Activated T-helper 2 cell treated with anti-CD3 and anti-CD28 coated beads, Interferon-gamma antibody, Interleukin-2, Interleukin-4, amounts not matched to agents 10 μg/mL and 5 μg/mL and 100 μg/mL, durations not matched to agents 14 hours and 24 hours and 36 hours (primary cell): ENCODE measurements at places on chromosomes 1 and 21. TPM values are rescaled to one million over a fixed set of nuclear protein-coding genes. Genes with fewer than 3 reads are reported as not detected.
A peak's percentile ranks its signal among the peaks of the same experiment; 100 is the strongest.

The PLA2G2F gene
- not detected in 2 replicates for total RNA-seq

The LRRC38 gene
- total RNA-seq, result not detected in 2 replicates

The SIM2 gene
- 0.18 and 0.21 TPM in 2 replicates for total RNA-seq

The OVAAL gene
- not detected in 2 replicates for total RNA-seq

DNA sequence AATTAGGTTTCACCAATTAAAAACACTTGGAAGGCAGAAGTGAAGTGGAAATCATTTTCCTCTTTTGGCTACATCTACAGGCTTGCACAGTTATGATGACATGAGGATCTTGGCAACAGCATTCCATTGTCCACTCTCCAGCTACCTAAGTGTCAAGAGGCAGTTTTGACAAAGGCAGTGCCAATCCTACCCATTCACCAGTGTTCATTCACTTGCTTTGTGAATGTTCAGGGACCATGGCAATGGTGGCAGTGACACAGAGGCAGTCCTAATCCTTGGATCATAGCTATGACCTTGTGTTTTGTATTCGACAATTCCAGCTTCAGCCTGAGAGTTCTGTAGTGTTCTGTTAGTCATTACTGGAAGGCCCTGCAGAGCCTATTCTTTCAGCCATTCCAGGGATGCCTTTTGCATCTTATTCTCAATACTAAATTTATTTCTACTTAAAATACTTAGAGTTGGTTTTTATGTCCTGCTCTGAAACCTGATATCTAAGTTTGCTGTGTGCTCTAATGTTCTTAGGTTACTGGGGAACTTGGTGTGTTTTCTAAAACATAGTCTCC lies 36.7 kb downstream of the CRB1 start:
- no peak overlapping the region for H3K4me3 ChIP-seq
- no peak overlapping the region for H3K27ac ChIP-seq
- H3K27me3 ChIP-seq, result no peaks in the 10 kb centered on the region
- DNase-seq, result no peak
- no peaks in the 10 kb centered on the region for H3K4me1 ChIP-seq

DNA sequence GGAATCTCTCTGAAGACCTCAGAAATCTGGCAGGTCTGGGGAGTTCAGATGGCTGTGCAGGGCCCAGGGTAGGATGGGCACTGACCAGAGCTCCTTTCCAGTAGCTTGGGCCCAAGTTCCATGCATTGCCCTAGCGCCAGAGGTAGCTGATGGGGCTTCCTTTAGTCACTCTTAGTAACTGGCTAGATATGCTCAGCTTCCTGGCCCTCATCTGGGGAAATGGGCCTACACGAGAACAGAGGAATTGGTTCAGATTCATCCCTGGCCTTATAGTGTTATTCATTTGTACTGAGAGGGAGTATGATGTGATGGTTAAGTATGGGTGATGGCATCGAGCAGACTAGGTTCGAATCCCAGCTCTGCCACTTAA lies 15.5 kb upstream of the PSMB2 start:
- H3K4me1 ChIP-seq, result no peaks in the 10 kb centered on the region
- DNase-seq, result no peak
- no peaks in the 10 kb centered on the region for H3K36me3 ChIP-seq
- H3K27ac ChIP-seq, result no peak overlapping the region
- H3K27me3 ChIP-seq, result peaks cover 21% of the 10 kb centered on the region

DNA sequence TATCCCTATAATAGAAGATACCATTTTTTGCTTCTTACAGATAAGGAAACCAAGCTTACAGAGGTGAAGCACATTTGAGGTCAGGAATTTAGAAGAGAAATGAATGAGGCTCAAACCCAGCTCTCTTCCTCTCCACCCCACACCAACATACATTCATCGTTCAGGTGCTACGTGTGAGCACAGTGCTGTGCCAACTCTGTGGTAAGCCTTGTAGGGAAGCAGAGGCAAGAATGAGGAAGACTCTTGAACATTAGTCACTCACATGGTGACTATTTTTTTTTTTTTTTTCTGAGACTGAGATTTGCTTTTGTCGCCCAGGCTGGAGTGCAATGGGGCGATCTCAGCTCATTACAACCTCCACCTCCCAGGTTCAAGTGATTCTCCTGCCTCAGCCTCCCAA lies 314.0 kb downstream of the NTNG1 start:
- DNase-seq, result no peak
- no peak overlapping the region for H3K27ac ChIP-seq

GRCh38 chr1:5826601-5827000 lies 165.6 kb downstream of the NPHP4 start:
- H3K4me3 ChIP-seq, result no peak overlapping the region
- no peaks in the 10 kb centered on the region for H3K36me3 ChIP-seq
- no peaks in the 10 kb centered on the region for H3K4me1 ChIP-seq
- no peak overlapping the region for H3K27ac ChIP-seq
- DNase-seq, result no peak
- H3K27me3 ChIP-seq, result no peaks in the 10 kb centered on the region

DNA sequence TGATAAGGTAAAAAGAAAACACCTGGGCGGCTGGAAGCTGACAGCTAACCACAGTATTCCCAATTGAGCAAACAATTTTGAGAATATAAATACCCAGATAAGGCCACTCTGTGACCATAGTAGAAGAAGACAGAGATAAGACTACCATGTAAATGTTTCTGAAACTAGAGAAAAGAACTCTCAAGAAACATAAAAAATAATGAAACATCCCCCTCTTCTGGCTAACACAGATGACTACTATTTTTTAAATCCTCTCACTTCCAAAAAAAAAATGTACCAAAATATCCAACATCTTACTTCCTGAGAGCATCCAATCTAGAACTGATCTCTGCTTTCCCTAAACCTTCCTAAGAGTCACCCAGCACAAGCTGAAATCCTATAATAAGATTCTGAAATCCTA lies 125.9 kb downstream of the HFM1 start:
- no peaks in the 10 kb centered on the region for H3K36me3 ChIP-seq
- H3K4me1 ChIP-seq, result no peaks in the 10 kb centered on the region
- peaks cover 12% of the 10 kb centered on the region for H3K27me3 ChIP-seq
- no peak overlapping the region for H3K27ac ChIP-seq
- no peak for DNase-seq
- no peak overlapping the region for H3K4me3 ChIP-seq

DNA sequence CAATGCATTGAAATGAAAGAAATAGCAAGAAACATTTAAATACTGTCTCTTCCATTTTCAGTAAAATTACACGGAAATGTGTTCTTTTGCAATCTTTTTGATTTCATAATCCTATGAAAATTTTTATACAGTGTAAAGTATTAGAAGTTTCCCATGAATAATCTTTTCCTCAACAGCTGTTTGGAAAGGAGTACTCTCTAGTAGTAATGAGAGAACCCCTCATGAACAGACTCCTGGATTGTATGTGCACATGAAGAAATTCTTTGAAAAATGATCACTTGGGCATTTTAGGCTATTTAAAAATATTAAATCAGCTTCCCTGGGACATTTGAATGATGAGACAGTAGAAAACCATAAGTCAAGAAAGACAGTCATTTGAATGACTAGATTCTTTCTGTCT lies 64.4 kb downstream of the LHX9 start:
- peaks cover 29% of the 10 kb centered on the region for H3K27me3 ChIP-seq
- no peak overlapping the region for H3K27ac ChIP-seq
- H3K4me3 ChIP-seq, result no peak overlapping the region
- no peaks in the 10 kb centered on the region for H3K36me3 ChIP-seq
- DNase-seq, result no peak
- peaks cover 6% of the 10 kb centered on the region for H3K4me1 ChIP-seq

- no peak overlapping the region for H3K4me3 ChIP-seq
- H3K36me3 ChIP-seq, result peaks cover 4% of the 10 kb centered on the region
- H3K4me1 ChIP-seq, result peaks cover 3% of the 10 kb centered on the region
- no peak for DNase-seq
- H3K27me3 ChIP-seq, result no peaks in the 10 kb centered on the region
Measured at GRCh38 chr1:108892356-108893140, 15.8 kb downstream of the GPSM2 start.

- H3K27ac ChIP-seq, result no peak overlapping the region
- H3K27me3 ChIP-seq, result no peaks in the 10 kb centered on the region
- DNase-seq, result no peak
- H3K4me1 ChIP-seq, result peaks cover 22% of the 10 kb centered on the region
- no peak overlapping the region for H3K4me3 ChIP-seq
Measured at GRCh38 chr21:44304011-44304616, 4.3 kb downstream of the PFKL start.

GRCh38 chr1:13683206-13683605 lies 16.8 kb upstream of the PRDM2 start:
- H3K27ac ChIP-seq, result no peak overlapping the region
- no peaks in the 10 kb centered on the region for H3K4me1 ChIP-seq
- DNase-seq, result no peak
- no peaks in the 10 kb centered on the region for H3K36me3 ChIP-seq

GRCh38 chr1:61839679-61840078 lies 97.4 kb downstream of the PATJ start:
- no peaks in the 10 kb centered on the region for H3K36me3 ChIP-seq
- H3K27me3 ChIP-seq, result no peaks in the 10 kb centered on the region
- peaks cover 2% of the 10 kb centered on the region for H3K4me1 ChIP-seq
- DNase-seq, result no peak
- H3K27ac ChIP-seq, result no peak overlapping the region

DNA sequence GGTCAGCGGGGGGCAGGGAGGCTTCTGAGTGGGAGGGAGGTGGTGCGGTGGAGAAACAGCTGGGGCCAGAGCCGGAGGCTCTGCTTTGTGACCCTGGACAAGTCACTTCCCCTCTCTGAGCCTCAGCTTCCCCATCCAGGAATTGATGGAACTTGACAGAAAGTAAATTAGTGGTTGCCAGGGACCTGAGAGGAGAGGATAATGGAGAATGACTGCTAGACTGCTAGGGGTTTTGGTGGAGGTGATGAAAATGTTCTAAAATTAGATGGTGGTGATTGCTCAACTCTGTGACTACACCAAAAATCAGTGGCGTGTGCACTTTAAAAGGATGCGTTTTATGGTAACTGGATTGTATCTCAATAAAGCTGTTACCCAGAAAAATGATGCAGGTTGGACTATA lies 100.9 kb downstream of the ARHGEF10L start:
- no peaks in the 10 kb centered on the region for H3K27me3 ChIP-seq
- H3K27ac ChIP-seq, result no peak overlapping the region
- DNase-seq, result no peak
- no peaks in the 10 kb centered on the region for H3K4me1 ChIP-seq
- H3K36me3 ChIP-seq, result no peaks in the 10 kb centered on the region
- no peak overlapping the region for H3K4me3 ChIP-seq

- DNase-seq, result no peak
- H3K4me3 ChIP-seq, result no peak overlapping the region
- peaks cover 16% of the 10 kb centered on the region for H3K27me3 ChIP-seq
- no peak overlapping the region for H3K27ac ChIP-seq
Measured at GRCh38 chr1:162302306-162303003, 74.2 kb downstream of the SPATA46 start.

DNA sequence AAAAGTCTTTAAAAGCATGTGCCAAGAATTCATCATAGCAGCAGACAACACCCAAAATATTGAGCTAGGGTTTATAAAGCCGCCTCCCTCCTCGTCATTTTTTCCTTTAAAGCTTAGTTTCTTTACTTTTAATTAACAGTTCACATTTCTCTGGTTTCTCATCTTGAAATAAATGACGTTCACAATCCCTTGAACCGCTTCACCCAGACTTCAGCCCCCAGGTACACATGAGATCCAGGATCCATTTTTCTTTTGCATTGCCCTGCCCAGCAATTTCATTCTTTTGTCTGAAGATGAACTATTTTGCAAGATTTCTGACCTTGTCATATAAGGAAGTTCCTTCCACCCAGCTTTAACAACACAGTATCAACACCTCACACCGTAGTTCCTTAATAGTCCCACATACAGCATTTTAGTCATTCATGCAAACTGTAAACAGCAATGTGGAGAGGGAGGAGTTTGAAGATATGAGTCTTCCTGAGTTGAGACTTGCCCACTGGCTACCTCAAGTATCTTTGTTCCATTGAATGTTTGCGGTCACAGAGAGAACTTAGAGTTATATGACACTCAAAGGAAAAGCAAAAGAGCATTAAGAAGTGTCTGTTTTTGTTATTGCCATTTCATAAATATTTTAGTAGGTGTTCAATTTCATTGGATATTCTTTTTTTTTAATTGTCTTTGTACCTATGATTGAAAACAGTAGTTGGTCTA lies 35.3 kb upstream of the CACYBP start:
- H3K4me1 ChIP-seq, result peaks cover 49% of the 10 kb centered on the region
- H3K27ac ChIP-seq, result peak overlapping the region; percentile 86
- H3K27me3 ChIP-seq, result no peaks in the 10 kb centered on the region
- peak; percentile 28 for DNase-seq
- peaks cover 2% of the 10 kb centered on the region for H3K36me3 ChIP-seq

DNA sequence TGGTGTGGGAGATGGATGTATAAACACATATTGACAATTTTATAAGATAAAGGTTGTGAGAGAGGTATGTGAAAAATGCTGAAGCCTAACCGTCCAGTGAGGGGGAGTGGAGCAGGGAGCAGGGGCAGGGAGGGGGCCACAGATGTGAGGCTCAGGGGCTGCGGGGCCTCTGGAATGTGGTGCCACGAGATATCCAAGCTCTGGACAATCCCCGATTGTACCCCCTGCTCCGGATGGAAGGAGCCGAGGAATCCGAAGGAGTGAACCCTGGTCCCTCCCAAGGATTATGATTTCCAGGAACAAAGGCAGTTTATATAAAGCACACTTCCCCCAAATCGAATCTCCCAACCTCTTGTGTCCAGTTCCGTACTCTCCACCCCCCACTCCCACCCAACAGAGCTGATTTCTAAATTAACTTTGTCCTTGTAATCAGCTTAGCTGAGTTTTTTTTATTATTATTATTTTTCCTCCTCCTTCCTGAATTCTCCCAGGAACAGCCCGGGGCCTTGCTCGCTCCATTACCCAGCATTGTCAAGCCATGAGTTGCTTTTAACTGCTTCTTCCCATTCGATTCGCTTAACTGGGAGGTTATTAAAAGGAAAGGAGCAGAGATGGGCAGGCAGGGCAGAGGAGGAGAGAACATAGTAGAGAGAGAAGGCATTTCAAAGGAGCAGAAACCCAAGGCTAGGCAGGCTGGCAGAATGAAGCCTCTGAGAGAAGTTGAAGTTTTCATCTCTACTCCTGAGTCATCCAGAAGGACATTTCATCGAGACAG lies 9.4 kb downstream of the KIRREL1 start:
- peaks cover 8% of the 10 kb centered on the region for H3K27me3 ChIP-seq
- DNase-seq, result no peak
- H3K4me3 ChIP-seq, result no peak overlapping the region
- no peaks in the 10 kb centered on the region for H3K4me1 ChIP-seq
- H3K36me3 ChIP-seq, result no peaks in the 10 kb centered on the region
- H3K27ac ChIP-seq, result no peak overlapping the region

DNA sequence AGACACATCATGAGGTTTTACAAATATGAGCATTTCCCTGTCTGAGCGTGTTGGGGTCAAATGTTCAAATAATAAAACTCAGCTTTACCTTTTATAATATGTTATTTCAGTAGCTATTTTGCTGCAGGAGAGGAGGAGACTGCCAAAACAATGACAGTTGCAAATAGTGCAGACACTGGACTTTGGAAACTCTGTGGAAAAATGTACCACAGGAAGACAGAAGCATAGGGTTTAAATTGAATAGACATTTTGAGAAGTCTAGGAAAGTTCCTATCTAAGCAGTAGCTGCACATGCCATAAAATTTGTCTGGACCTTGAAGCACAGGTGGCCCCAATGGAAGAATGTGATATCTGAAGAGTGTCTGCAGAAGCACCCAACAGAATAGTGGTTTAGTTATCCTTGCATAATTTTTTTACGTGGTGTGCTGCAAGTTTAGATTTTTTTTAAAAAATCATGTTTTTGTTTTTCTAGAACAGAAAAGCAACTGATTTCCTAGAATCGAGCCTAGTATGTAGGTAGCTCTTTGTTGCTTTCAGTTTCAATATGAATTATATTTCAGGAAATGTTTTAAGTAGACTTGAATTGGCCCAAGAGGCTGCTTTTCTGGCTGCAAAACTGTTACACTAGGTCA lies 14.0 kb upstream of the GBP5 start:
- no peaks in the 10 kb centered on the region for H3K27me3 ChIP-seq
- H3K4me1 ChIP-seq, result peaks cover 64% of the 10 kb centered on the region
- DNase-seq, result no peak
- peaks cover 50% of the 10 kb centered on the region for H3K36me3 ChIP-seq
- peak overlapping the region; percentile 65 for H3K27ac ChIP-seq
- H3K4me3 ChIP-seq, result peak overlapping the region; percentile 7
